ENCODE measurements at places on chromosomes 13 and 19.

- DNase-seq, result no peak
Observed at GRCh38 chr13:41056194-41056593, 5.1 kb upstream of the WBP4 start.

- DNase-seq, result peak; percentile 100
Observed at GRCh38 chr19:8389891-8390616, at the start of gene RAB11B. Gene RAB11B, plus strand, starts transcription at chr19:8390360. Its CDS starts 57 bp downstream, at chr19:8390417.

DNA sequence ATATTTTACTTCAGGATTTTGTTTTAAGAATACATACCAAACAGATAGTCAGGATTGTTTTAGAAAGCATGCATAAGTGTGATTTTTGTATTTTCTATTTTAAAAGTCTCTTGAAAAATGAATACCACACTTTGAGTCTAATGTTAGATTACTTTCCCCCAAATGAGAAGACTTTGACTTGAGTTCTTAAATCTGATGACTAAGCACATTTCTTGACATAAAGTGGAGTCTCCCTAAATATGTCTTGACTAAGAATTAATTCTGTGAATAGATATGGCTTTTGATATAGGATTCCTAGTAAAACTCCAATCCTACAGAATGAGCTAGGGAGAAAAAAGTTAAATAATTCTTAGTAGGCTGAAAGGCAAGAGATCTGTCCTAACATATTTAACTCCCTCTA is 624.2 kb upstream of the SPRY2 start:
- no peak for DNase-seq

- no peak for DNase-seq
Observed at GRCh38 chr19:11465600-11465999, 15.2 kb downstream of the ELAVL3 start.

DNA sequence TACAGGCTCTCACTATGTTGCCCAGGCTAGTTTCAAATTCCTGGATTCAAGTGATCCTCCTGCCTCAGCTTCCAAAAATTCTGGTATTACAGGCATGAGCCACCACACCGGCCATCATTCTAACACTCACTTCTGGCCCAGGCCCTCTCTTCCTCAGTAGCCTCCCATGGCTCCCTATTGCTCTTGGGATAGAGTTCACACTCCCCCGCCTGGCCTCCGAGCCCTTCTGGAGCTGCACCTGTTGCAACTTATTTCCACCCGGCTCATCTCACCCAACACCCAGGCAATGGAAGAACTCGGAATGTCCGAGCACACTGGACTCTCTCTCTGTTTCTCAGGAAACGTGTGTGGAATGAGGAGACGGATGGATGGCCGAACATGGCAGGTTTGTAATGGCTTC is 9.0 kb upstream of the SBK3 start:
- no peak for DNase-seq

DNA sequence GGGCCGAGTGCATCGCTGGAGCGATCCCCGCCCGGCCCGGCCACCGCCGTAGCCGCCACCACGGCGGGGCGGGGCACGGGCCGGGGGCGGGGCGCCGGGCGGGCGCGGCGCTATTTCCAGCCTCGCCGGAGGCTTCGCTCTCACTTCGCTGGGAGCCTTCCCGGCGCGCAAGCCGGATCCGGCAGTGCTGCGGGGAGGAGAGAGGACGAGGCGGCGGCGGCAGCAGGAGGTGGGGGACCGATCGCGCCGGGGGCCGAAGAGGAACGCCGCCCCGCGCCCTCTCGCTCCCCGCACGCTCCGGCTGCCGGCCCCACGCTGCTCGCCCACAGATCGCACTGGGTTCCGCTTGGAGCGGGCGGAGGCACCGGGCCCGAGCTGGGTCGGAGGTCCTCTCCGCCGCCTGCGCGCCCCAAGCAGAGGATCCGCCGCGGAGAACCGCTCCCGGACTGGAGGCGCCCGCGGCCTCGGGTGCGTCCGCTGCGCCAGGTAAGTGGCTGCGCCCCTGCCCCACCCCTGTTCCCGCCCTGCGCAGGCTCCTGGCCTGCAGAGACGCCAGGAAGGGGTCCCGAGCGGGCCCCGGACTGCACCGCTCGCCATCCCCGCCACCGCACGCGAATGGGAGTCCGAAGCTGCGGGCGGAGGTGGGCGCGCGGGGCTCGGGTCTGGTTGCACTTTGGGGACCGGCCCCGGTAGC is at the start of gene CHST8:
Gene CHST8, plus strand, starts transcription at position 143 of the 694 bp plus-strand sequence. CDS start 67,309 bp downstream, outside the sequence.
- DNase-seq, result peak; percentile 20

GRCh38 chr19:55341171-55341588 is 1.5 kb downstream of the KMT5C start:
- peak; percentile 53 for DNase-seq

- DNase-seq, result no peak
Observed at GRCh38 chr19:3284759-3285646, 60.5 kb downstream of the CELF5 start.

- peak; percentile 37 for DNase-seq
Observed at GRCh38 chr13:48437371-48437770, 24.5 kb upstream of the LPAR6 start.

DNA sequence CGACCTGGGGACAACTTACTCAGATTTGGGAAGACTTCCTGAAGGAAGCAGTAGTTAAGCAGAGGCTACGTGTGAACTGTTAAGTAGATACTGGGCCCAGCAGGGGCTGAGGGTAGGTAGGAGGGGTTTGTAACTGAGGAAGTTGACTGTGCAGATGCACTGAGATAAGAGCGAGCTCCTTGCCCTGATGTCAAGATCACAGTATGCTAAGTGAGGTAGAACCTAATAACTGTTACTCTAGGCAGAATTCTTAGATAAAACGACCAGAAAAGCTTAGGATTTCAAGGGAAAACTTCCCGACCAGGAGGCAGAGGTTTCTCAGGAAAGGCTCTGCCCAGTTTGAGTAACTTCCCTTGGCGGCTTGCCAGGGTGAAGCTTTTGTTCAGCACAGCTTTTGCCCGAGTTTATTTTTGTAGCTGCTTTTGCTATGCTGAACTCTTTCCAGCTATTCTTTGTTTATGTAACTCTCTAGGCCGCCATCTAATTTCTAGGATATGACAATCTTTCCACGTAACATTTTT is 632.1 kb downstream of the DIAPH3 start:
- DNase-seq, result peak; percentile 44

GRCh38 chr19:5805462-5806132 is 730 bp downstream of the NRTN start:
- peak; percentile 24 for DNase-seq

DNA sequence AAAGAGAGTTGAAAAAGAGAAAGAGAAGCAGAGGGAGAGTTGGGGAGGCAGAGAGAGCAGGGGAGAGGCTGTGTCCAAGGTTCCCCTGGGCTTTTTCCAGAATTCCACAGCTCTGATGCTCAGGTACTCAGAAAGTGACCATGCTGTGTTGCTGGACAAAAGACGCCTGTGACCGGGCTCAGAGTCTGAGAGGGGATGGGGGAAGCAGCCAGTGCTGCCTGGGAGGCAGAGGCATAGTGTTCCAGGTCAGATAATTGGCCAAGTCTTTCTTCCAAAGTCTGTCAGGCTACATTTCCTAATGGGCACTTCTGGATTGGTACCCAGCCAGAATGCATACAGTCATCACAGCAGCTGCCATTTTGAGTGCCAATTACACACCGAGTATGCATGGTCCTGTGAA is 86.1 kb downstream of the PTPRS start:
- no peak for DNase-seq

DNA sequence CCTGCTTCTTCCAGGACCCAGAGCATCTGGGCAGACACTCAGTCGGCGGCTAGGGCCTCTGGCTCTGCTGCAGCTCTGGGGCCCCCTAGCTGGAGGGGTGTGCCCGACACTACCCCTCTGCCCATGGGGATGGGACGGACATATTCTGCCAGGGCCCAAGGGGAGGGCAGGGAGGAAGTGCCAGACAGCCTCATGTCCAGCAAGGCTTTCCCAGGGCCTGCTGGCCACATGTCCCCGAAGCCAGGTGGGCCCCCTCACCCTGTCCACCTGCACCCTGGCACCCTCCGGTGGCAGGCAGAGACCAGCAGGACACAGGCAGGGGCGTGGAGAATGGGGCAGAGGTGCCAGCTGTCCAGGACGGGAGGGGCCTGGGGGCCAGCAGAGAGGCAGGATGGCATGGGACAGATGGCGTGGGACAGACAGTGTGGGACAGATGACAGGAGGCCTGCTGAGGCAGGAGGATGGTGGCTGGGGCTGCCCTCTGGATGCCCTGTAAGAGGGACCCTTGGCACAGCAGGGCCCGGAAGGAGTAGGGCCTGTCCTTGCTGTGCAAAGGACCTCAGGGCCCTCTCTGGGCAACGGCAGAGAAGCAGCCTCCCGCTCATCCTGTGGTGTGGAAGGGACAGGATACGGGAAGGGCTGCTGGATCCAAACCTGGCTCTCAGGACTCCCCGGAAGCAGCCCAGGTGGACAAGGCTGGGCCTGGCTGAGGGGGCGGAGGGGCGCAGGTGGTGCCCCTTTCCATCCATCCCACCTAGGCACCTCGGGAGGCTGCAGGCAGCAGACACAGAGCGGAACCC is 29.1 kb downstream of the CEBPG start:
- no peak for DNase-seq

- DNase-seq, result peak; percentile 72
Observed at GRCh38 chr13:43905435-43906031, 25.8 kb downstream of the LACC1 start.

DNA sequence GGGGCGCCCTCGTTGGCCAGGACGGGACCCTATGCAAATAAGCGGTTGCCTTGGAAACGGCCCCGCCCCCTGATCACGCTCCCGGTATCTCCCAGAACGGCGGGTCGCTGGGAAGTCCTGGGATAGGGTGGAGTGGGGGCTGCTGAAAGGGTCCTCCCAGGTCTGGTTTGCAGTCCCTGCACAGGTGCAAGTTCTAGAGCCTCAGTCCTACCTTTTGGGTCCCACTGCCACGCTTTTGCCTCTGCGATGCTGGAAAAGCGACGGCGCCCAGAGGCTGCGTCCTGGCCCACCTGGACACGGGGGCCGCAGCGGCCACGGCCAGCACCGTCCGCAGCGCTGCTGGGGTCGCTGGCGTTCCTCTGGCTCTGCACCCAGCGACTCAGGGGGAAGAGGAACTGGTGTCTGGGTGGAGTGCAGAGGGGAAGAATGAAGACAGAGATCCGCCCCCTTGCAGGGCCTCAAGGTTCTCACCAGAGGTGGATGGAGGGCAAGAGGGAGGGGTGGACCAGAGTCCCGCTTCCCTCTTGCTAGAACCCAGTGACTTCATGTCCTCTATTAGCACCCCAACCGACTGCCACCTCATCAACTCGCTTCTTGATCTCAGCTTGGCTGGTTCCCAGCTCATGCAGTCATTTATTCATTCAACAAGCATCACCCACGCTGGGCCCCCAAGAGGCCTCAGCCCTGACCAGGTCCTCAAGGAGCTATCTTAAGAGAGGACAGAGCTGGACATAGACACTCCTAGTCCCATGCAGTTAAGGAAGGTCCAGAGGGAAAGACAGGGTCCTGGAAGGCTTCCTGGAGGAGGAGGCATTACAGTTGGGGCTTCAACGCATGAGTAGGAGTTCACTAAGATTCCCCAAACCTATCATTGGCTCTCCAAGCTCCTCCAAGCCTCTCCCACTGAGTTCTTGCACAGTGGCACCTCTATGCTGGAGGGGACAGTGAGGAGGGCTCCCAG is at the start of gene LRRC25:
Gene LRRC25, minus strand, starts transcription at position 381 of the 961 bp plus-strand sequence. CDS start 659 bp downstream, outside the sequence.
- DNase-seq, result no peak

DNA sequence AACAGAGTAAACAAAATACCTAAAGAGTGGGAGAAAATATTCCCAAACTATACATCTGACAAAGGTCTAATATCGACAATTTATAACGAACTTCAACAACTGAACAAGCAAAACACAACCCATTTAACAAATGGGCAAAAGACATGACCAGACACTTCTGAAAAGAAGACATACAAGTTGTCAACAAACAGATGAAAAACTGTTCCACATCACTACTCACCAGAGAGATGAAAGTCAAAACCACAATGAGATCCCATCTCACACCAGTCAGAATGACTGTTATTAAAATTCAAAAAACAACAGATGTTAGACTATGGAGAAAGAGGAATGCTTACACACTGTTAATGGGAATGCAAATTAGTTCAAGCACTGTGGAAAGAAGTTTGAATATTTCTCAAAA is 233.8 kb upstream of the EDNRB start:
- no peak for DNase-seq

DNA sequence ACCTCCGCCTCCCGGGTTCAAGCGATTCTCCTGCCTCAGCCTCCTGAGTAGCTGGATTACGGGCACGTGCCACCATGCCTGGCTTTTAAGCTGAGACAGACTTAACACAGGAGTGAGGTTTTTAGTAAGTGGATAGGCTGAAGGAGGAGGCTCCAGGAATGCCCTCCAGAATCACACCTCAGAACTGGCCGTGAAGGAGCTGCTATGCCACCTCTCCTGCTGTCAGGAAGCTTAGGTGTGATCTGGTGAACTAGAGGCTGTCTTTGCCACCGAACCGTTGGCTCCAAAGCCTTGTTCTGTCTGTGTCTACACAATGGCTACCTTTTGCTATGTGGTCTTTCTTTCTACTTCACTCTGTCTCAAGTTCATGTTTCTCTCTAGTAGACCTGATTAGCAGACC is 4.2 kb downstream of the PDCD2L start:
- DNase-seq, result no peak

DNA sequence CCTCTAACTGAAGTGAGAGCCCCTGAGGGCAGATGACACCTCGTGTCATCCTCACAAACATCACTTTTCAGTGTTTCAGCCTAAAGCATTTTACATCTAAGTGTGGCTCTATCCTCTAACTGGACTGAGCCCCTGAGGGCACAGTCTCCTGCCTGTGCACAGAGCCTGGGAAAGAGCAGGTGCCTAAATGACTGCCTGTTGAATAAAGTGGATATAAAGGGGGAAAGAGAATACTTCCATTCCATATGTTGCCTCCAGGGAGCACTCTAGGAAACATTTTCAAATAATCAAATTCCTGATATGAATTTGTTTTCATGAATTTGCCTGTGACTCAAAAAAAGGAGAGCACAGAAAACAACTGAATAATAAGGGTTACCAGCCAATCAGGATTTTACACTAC is 32.2 kb downstream of the CNMD start:
- no peak for DNase-seq

DNA sequence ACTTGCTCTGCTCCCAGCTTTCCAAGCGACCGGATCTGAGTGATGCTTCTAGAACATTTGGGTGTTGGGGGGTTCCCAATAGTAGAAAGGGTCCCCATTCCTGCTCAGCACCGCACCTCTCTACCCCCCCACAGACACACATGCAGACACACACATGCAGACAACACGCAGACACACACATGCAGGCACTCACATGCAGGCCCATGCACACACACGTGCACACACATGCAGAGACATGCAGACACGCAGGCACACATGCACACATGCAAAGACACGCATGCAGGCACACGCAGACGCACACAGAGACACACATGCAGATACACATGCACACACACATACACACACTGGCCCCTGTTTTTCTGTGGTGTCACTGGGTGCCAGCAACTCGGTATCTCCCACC is 23.8 kb downstream of the ONECUT3 start:
- DNase-seq, result no peak

- peak; percentile 50 for DNase-seq
Observed at GRCh38 chr13:74287724-74288169, 153.5 kb upstream of the KLF12 start.

GRCh38 chr19:46408664-46409039 is 4.7 kb downstream of the CCDC8 start:
- peak; percentile 48 for DNase-seq

- no peak for DNase-seq
Observed at GRCh38 chr13:21012211-21012610, 49.2 kb downstream of the LATS2 start.

Data from AG10803 (cell line).